Gastroesophageal sphincter (tissue), 4 donors: ENCODE measurements at places on chromosomes 2 and 18. TPM values are rescaled to one million over a fixed set of nuclear protein-coding genes. Genes with fewer than 3 reads are reported as not detected.

INHA gene
- 1.8 TPM for total RNA-seq

ERMN gene
- total RNA-seq: 0.13 TPM

PCARE gene
- total RNA-seq: not detected

SERPINB4 gene
- total RNA-seq: 23.5 TPM

SH2D6 gene
- total RNA-seq: not detected
